A673 (cell line): ENCODE measurements at places on chromosomes 5 and 9. TPM values are rescaled to one million over a fixed set of nuclear protein-coding genes. Genes with fewer than 3 reads are reported as not detected.

DNA sequence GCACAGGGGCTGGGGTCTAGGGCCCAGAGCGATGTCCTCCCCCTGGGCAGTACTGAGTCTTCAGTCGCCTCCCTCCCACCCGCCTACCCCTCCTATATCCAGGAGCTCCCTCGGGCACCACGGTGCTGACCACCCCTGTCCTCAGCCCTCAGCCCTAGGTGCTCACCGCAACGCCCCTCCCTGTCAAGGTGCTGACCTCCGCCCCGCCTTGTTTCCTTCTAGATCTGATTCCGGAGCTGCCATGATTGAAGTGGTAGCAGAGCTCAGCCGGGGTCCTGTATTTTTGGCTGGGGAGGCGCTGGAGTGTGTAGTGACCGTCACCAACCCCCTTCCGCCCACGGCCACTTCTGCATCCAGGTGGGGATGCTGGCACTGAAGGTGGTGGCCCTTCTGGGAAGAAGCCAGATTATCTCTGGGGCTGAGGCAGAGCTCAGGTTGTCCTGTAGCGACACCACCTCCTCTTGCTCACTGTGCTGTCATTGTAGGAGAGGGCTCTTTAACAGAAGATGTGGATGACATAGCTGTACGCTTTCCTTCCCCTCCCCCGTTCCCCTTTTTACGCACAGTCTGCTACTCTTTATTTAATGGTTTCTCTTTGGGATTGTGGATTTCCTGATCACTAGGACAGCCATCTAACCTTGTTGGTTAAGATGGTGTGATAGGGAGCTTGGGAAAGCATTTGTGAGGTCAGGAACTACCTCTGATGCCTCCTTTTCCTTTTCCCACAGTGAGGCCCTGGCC lies 598 bp downstream of the RGP1 start:
- no peak for DNase-seq

DNA sequence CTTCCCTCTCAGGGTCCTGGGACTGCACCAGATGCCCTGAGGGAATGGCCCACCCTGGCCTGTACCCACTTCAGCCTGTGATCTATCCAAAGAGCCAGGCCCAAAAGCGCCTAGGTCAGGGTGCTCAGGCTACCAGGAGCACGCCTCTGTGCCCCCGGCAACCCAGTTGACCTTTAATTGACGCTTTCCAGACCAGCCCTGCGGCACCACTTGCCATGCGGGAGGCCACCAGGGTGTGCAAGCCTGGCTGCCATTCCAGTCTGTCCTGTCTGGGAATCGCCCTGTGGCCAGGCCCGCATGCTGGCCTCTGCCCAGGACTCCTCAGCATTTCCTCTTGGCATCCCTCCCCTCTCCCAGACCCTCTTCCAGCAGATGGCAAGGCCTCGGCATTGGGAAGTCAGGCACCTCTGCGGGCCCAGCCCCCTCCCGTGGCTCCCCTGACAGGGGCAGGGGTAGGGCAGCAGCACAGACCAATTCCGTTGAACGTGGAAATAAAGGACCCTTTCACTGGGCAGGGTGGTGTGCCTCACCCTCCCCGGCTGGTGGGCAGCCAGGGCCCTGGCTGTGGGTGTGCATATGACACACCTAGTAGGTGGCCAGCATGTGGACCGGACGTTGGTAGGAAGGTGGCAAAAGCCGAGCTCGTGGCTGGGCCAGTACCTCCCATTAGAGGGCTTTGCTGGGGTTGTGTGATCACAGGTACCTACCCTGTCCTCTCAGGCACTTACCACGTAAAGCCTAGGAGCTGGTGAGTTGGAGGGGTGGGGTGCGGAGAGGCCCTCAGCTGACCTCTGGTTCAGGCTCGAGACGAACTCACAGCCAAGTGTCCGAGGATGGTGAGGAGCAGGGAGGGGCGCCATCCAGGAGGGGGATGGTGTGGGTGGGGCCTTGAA lies 3.5 kb upstream of the AIF1L start:
- no peak for DNase-seq

The GHR gene
- not detected in 2 replicates for total RNA-seq

- DNase-seq = no peak
These were observed 8.8 kb downstream of the GARNL3 start for GRCh38 chr9:127273326-127273725.

The SCGB3A2 gene
- total RNA-seq = not detected in 2 replicates

- no peak for DNase-seq
These were observed 86.8 kb upstream of the OSMR start for GRCh38 chr5:38758774-38759600.

The GLRA1 gene
- total RNA-seq = not detected in 2 replicates

GRCh38 chr5:80956272-80956671 lies 3.9 kb upstream of the RASGRF2 start:
- no peak for DNase-seq

The PCSK1 gene
- total RNA-seq = 0.87 and 0.92 TPM in 2 replicates

GRCh38 chr9:131728961-131729360 lies 10.9 kb downstream of the RAPGEF1 start:
- DNase-seq = no peak

DNA sequence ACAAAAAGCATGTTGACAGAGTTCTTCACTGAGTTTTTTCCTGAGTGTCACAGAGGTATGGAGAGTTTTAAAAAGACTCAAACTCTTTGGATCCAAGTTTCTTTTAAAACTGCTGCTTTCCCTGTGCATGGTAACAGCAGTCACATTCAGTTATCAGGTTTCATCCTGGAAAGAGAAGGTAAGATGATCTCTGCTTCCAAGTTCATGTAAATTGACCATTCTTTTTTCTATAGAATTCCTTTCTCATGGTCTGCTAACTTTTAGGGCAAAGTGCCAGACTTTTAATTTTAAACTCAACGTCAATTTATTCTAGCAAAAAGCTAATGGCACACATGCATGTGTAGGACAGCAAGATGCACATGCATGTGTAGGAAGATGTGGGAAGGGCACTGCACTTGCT lies 52.5 kb upstream of the PRLR start:
- no peak for DNase-seq

The RNF20 gene
- 58.4 TPM in 2 replicates for total RNA-seq

- no peak for DNase-seq
These were observed 11.3 kb upstream of the DIPK1B start for GRCh38 chr9:136700959-136701667.

The DMGDH gene
- 0.15 and 0.59 TPM in 2 replicates for total RNA-seq

The PCDHGB6 gene
- 4.5 and 4.6 TPM in 2 replicates for total RNA-seq

GRCh38 chr9:77374266-77374665 lies 196.9 kb downstream of the VPS13A start:
- DNase-seq = no peak

GRCh38 chr5:132498152-132498551 lies 7.6 kb upstream of the IRF1 start:
- no peak for DNase-seq

- DNase-seq = no peak
These were observed 29.7 kb downstream of the GRIA1 start for GRCh38 chr5:153520137-153520536.

The CYFIP2 gene
- total RNA-seq = 17.2 and 20.1 TPM in 2 replicates

The FTMT gene
- total RNA-seq = not detected in 2 replicates

The NTRK2 gene
- 0.04 and 0.06 TPM in 2 replicates for total RNA-seq

DNA sequence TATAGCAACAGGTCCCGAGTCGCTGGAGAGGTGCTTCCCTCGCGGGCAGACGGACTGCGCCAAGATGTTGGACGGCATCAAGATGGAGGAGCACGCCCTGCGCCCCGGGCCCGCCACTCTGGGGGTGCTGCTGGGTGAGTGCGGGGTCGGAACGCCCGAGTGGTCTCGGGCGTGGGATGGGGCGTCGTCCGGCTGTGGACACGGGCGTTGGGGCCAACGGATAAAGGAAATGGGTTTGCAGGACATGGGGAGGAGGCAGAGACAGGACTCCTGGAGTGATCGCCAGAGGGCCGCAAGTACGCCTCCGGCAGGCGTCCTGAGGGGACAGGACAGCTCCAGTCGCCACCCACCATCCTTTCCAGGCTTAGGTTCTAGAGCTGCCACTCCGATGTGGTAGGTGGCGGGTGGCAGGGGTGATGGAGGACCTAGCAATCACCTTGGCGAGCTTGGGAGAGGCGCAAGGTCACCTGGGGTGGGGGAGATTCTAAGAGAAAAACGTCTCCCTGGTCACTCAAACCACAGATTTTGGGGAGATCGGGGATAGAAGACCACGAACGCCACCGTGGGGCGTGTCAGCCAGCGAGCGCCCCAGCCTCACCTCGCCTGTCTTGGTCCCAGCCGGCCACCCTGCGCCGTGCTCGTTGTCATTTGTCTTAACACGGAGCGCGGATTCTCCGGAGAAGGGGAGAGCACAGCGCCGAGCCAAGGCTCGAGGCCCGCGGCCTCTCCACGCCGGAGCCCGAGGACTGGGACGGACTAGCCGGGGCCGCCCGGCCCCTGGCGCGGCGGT lies 922 bp downstream of the LMX1B start:
- no peak for DNase-seq

GRCh38 chr9:17600962-17601593 lies 22.2 kb downstream of the SH3GL2 start:
- DNase-seq = peak; percentile 2

GRCh38 chr5:72956324-72957140 lies 691 bp downstream of the FCHO2 start:
- peak; percentile 36 for DNase-seq

DNA sequence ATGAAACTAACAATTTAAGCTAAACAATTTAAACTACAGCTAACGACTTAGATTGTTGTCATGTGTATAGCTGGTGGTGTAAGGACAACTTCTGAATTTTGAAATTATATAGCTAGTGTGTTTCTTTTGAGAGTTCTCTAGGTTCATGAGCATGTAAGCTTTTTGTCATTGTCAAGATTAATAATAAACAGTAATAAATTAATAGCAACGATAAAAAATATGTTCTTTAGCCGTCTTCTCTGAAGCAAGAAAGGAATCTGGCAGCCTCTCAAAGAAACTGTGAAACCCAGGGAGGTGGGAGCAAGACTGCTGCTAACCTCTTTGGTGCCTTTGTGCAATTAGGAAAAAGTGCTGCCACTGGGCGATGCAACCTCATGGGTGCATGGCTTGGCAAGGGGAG lies 59.4 kb downstream of the SREK1 start:
- DNase-seq = no peak

GRCh38 chr9:90521811-90522570 lies 120.6 kb downstream of the DIRAS2 start:
- DNase-seq = peak; percentile 6

DNA sequence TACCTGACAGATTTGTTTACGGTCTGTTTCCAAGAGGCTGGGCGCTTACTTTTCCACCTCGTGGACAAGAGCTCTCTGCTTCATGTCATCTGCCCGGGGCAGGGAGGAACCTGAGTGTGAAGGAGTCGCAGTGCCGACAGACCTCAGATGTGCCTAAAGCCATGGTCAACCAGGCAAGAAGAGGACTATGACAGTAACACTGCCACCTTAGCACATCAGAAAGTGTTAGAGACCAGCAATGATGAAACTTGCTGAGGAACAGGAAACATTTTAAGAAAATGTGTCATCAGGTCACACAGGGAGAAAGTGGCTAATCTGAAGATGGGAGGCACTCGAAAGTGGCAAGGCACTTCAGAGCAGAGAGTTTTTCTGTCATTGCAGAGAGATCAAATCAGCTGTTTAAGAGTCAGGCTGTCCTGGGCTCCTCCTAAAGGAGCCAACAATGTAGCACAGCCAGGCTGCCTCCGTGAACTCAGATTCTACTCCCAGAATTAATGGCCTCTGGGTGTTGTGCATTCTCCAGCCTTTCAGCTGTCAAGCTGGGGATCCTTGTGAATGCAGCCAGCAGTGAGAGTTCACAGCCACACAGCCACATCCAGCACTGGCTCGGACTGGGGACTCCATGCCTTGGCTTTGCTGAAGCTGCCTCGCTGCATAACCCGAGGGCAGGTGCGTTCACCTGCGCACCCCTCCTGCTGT lies 94.6 kb downstream of the RAPGEF1 start:
- no peak for DNase-seq

DNA sequence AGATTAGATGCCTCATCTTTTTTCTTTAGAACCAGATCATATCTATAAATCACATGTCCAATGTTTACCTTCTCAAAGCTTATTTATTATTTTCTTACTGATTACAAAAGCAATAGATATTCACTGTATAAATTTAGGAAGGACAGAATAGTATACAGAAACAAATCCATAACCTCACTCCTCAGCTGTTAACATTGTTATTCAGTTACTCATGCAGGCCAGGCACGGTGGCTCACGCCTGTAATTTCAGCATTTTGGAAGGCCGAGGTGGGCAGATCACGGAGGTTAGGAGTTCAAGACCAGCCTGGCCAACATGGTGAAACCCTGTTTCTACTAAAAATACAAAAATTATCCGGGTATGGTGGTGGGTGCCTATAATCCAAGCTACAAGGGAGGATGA lies 15.3 kb downstream of the STOM start:
- no peak for DNase-seq

The HSPB3 gene
- not detected in 2 replicates for total RNA-seq

GRCh38 chr5:124583469-124584350 lies 162.7 kb downstream of the ZNF608 start:
- peak; percentile 23 for DNase-seq

- DNase-seq = no peak
These were observed 106.6 kb upstream of the POC5 start for GRCh38 chr5:75823811-75824210.

DNA sequence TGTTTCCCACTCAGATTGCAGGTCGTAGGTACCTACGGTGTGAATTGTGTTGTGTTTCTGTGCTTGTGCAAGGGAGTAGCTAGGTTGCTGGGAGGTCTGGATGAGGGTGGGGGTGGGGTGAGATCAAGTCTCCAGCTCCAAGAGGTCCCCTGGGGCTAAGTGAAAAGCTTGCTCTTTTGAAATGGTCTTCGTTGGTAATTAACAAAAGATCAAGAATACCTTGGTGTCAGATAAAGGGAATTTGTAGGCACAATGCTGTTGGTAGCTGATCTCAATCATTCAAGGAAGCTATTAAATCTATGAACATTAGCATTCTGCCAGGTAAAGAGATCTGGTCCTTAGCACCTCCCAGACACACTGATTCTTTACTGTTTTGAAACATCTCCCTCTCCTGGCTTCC lies 928 bp upstream of the PCDHGC4 start:
- DNase-seq = no peak

- DNase-seq = no peak
These were observed 39.1 kb upstream of the ITGA1 start for GRCh38 chr5:52748590-52748989.

- peak; percentile 47 for DNase-seq
These were observed 10.8 kb downstream of the SH3PXD2B start for GRCh38 chr5:172443441-172444109.

The GABRA1 gene
- not detected in 2 replicates for total RNA-seq

DNA sequence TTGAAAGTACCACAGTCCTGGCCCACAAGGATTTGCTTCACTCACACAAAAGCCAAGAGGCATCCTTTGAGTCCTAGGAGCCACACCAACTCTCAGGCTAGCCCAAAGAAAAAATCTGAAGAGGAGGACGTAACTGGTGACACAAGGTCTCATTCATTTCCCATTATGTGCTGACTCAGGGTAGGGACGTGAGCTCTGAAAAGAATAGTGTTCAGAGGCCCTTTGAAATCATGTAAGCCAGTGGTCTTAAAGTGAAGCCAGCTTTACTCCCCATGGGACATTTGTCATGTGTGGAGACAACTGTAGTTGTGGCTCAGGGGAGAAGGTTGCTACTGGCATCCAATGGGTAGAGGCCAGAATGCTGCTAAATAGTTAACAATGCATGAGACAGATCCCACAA lies 332.4 kb downstream of the KCTD16 start:
- DNase-seq = no peak

DNA sequence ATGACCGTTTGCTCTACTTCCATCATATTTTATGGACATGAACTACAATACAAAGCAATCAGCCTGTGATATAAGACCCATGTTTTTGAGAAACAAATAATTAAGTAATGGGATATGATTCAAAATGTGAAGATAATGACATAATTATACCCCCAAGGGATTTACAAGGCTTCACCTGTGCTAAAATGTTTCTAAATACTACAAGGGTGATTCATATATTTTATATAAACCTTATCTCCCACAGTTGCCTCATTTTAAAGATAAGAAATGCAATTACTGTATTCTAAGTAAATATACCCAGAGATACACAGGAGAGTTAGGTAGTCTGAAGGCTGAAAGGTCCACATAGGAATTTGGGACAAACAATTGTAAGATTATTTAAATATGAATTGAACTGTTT lies 662.0 kb upstream of the CHD1 start:
- DNase-seq = no peak
